ENCODE measurements at places on chromosomes 11 and 22.

DNA sequence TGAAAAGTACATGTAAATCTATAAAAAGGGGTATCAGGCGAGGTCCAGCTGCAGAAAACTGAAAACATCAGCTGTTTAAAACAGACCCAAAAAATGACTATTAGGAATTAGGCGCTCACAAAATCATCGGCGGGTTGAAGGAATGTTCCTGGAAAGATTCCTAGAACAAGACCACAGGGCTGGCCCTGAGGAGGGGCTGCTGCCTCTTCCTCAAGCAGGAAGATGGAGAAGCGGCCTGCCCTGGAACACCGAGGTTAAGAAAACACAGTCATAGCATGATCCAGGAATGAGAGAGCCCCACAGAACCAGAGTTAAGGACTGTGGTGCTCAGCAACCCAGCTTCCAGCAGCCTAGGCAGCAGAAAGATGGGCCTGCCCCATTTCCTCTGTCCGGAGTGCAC, 78.4 kb downstream of the C11orf91 start:
- no peak overlapping the region for H3K27ac ChIP-seq
- H3K27me3 ChIP-seq: no peaks in the 10 kb centered on the region
- no peaks in the 10 kb centered on the region for H3K36me3 ChIP-seq
- no peaks in the 10 kb centered on the region for H3K4me1 ChIP-seq
- no peak for DNase-seq
- H3K4me3 ChIP-seq: no peak overlapping the region

DNA sequence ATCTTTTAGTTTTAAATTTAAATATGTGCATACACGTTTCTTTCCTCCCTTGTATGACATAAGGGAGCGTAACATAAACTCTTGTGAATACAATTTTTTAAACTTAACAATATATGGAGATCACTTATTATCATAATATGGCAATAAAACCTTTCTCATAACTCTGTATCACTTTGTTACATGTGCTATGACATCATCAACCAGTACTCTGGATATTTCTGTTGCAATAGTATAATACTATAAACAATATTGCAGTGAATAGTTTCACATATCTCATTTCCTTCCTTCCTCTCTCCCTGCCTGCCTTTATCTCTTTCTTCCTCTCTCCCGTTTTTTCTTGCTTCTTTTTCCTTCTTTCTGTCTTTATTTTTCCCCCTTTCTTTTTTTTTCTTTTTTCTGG, 1278.0 kb upstream of the CNTN5 start:
- no peaks in the 10 kb centered on the region for H3K36me3 ChIP-seq
- H3K27ac ChIP-seq: no peak overlapping the region
- no peak for DNase-seq
- H3K4me3 ChIP-seq: no peak overlapping the region
- no peaks in the 10 kb centered on the region for H3K4me1 ChIP-seq

GRCh38 chr22:33389936-33390335, 331.8 kb upstream of the SYN3 start:
- no peak overlapping the region for H3K27ac ChIP-seq
- no peak overlapping the region for H3K4me3 ChIP-seq
- H3K4me1 ChIP-seq: no peaks in the 10 kb centered on the region
- no peak for DNase-seq
- H3K36me3 ChIP-seq: no peaks in the 10 kb centered on the region

DNA sequence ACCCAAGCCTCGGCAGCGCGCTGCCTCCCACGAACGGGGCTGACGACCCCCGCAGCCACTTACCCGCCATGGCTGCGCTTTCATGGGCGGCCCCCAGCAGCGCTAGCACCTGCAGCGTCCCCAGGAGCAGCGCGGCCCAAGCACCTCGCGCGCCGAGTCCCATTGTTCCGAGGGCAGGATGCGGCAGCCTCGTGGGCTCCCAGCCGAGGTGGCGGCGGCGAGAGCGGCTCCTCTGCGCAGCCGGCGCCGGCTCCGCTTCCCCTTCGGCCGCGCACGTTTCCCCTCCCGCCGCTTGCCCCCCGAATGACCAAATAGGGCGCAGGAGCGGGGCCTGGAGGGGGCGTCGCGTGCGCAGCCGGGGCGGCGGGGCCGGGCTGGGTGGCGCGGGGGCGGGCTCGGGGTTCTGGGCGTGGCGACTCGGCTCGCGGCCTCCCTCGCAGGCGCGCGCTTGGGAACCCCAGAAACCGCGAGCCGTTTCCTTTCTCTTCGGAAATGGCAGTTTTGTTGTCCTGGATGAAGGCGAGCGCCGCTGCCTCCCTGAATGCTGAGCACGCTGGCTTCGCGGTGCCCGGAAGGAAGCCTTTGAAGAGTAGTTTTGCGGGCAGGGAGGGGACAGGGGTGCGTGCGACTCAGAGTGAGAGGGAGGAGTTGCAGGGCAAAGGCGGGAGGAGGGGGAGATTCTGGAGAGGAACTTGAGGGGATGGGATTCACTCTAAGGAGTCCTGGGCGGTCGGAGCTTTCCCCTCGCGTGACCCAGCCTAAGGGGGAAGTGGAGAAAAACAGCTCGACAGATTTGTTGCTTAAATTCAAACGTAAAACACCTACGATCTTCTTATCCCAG, at the start of gene TMEM123:
TMEM123 (minus strand) TSS at position 305 of the 841 bp plus-strand sequence; CDS start at position 163, 142 bp downstream.
- DNase-seq: peak; percentile 90
- H3K27me3 ChIP-seq: peaks cover 13% of the 10 kb centered on the region
- no peaks in the 10 kb centered on the region for H3K36me3 ChIP-seq

DNA sequence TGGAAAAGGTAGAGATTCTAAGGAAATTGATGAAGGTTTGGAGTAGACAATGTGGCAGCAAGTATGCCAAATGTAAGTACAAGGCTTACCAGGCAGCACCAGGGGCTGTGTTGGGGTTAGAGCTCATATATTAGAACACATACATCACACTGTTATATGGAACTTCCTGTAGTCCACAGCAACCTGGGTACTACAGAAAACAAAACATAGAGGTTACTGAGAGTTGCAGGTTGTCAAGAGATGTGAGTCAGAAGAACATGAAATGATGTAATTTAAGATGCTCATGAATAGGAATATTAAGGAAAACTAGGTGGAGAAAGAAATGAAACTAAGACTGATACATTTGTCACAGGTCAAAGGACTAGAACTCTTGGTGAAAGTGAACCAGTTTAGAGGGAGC, 22.0 kb downstream of the FAT3 start:
- H3K36me3 ChIP-seq: no peaks in the 10 kb centered on the region
- H3K4me3 ChIP-seq: no peak overlapping the region
- H3K27me3 ChIP-seq: no peaks in the 10 kb centered on the region
- H3K4me1 ChIP-seq: peaks cover 31% of the 10 kb centered on the region

GRCh38 chr11:25710975-25711374, 621.0 kb upstream of the ANO3 start:
- no peaks in the 10 kb centered on the region for H3K27me3 ChIP-seq
- no peaks in the 10 kb centered on the region for H3K4me1 ChIP-seq
- DNase-seq: no peak
- H3K36me3 ChIP-seq: no peaks in the 10 kb centered on the region
- no peak overlapping the region for H3K27ac ChIP-seq

DNA sequence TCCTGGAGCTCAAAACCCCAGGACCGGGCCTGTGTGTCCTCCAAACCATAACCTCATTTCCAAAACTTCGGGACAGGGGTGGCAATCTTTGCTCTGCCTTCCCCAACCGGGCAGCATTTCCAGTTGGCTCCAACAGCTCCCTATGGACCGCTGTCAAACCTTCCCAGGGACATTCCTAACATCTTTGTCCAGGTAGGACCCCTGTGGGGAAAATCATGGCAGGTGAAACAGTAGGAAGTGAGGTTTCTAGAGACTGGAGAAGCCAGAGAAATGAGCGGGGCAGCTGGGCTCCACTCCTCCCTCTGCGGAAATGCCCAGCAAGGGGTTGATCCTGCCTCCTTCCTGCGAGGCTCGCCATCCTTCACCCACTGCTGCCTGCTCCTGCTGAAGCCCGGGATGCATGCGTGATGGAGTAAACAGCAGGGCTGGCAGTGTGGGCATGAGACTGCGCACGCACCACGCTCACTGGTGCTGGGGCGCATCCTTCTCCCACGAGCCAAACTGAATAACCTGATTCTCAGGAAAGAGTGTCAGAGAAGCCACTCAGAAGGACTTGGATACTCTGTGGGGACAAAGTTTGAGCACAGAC, 136.4 kb downstream of the BUD13 start:
- no peak overlapping the region for H3K27ac ChIP-seq
- no peaks in the 10 kb centered on the region for H3K27me3 ChIP-seq
- H3K4me1 ChIP-seq: no peaks in the 10 kb centered on the region
- no peak for DNase-seq
- no peak overlapping the region for H3K4me3 ChIP-seq
- no peaks in the 10 kb centered on the region for H3K36me3 ChIP-seq

DNA sequence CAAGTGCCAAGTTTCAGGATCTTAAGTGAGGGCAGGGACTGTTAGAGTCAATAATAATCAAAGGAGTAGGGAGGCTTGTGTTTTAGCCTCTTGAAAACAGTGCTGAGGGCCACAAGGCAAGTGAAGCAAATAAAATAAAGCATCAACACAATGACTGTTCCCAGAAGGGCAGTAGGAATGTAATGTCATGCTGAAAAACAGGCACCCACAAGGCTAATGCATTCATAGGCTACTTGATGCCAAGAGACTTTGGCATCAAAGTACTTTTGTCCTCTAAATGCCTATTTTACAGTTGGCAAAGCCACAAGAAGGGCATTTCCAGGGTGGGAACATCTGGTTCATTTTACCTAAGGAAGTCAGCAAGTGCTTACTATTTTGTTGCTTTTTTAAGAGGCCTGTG, 22.9 kb downstream of the RAB39A start:
- H3K36me3 ChIP-seq: no peaks in the 10 kb centered on the region
- H3K4me3 ChIP-seq: no peak overlapping the region
- H3K27ac ChIP-seq: no peak overlapping the region
- DNase-seq: no peak
- no peaks in the 10 kb centered on the region for H3K27me3 ChIP-seq

GRCh38 chr22:40270748-40271373, 75.4 kb upstream of the ADSL start:
- no peak for DNase-seq
- no peak overlapping the region for H3K4me3 ChIP-seq
- H3K27me3 ChIP-seq: no peaks in the 10 kb centered on the region

- no peak for DNase-seq
- H3K4me1 ChIP-seq: no peaks in the 10 kb centered on the region
- H3K4me3 ChIP-seq: no peak overlapping the region
- no peaks in the 10 kb centered on the region for H3K36me3 ChIP-seq
- H3K27ac ChIP-seq: no peak overlapping the region
Measured at GRCh38 chr22:48993655-48994054, 834.0 kb downstream of the BRD1 start.

- H3K27me3 ChIP-seq: no peaks in the 10 kb centered on the region
- peak; percentile 5 for DNase-seq
- no peaks in the 10 kb centered on the region for H3K4me1 ChIP-seq
- H3K27ac ChIP-seq: peak overlapping the region; percentile 7
- no peaks in the 10 kb centered on the region for H3K36me3 ChIP-seq
Measured at GRCh38 chr11:87219266-87219665, 181.5 kb downstream of the TMEM135 start.

- H3K27ac ChIP-seq: no peak overlapping the region
- peaks cover 5% of the 10 kb centered on the region for H3K4me1 ChIP-seq
- DNase-seq: no peak
- peaks cover 54% of the 10 kb centered on the region for H3K27me3 ChIP-seq
- H3K36me3 ChIP-seq: no peaks in the 10 kb centered on the region
Measured at GRCh38 chr11:420054-420910, 5.5 kb upstream of the SIGIRR start.

DNA sequence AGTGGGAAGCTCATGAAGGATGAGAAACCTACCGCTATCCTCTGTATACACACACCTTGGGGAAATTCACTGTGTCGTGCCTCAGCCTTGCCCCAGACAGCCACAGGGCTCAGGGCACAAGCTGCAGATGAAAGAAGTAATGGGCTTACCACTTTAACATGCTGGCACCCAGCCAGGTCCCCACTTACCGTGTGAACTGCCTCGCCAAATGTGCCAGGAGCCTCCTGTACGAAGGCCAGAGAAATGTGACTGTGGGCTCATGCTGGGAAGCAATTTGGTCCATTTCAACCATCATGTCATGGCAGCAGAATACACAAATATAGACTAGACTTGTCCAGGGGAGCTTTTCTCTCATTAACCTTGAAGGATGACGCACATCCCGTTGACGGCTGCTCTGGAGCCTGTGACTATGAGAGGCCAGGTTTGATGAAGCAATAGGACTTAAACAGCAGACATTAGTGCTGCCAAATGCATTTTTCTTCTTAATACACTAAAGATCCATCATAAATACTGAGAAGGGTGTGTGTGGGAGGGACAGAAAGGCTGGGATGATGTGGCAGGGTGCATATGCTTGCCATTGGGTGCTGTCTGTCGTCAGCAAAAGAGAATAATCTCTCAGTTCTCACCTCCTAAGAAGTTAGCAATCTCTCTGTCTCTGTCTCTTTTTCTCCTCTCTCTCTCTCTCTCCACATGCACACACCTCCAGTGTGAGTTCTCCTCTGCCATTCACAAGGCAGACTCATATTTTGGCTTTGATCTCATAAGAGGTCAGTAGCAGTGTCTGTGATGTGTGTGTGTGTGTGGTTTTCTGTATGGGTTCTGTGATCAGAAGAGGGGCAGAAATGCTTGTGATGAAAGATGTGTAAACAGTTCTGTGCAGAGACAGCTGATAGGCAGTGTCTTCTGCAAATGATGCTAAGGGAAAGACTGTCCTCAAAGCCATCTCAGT, 142.4 kb downstream of the KIRREL3 start:
- H3K4me1 ChIP-seq: no peaks in the 10 kb centered on the region
- H3K4me3 ChIP-seq: no peak overlapping the region
- H3K27me3 ChIP-seq: no peaks in the 10 kb centered on the region
- no peaks in the 10 kb centered on the region for H3K36me3 ChIP-seq
- H3K27ac ChIP-seq: no peak overlapping the region
- DNase-seq: no peak

DNA sequence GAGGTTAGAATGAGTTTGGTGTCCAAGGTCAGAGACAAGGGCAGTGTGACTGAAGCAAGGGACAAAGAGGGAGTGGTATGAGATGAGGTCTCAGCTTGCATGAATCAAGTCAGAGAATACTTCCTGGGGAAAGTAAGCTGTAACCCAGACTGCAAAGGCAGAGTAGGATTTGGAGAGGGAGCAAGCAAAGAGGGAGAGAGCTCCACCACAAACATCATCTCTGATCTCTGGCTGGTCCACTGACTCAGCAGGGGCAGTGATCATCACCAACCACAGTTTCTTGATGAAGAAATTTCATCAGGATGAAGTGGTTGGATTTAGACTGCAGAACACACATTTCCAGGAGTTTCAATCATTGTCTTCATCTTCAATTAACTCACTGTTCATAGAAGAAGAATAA, 54.9 kb upstream of the HMGXB4 start:
- no peaks in the 10 kb centered on the region for H3K36me3 ChIP-seq
- H3K27ac ChIP-seq: no peak overlapping the region
- peaks cover 17% of the 10 kb centered on the region for H3K4me1 ChIP-seq
- no peaks in the 10 kb centered on the region for H3K27me3 ChIP-seq

GRCh38 chr11:102510439-102511135, 20.0 kb downstream of the MMP7 start:
- no peak for DNase-seq
- H3K27ac ChIP-seq: no peak overlapping the region
- H3K4me3 ChIP-seq: no peak overlapping the region
- H3K27me3 ChIP-seq: no peaks in the 10 kb centered on the region

Measured in neural progenitor cell (in vitro differentiated cells).